ENCODE measurements at places on chromosomes 11 and 22. TPM values are rescaled to one million over a fixed set of nuclear protein-coding genes. Genes with fewer than 3 reads are reported as not detected.

GRCh38 chr11:11502263-11502861 lies 119.4 kb downstream of the GALNT18 start:
- DNase-seq, result peak; percentile 42

Gene KRTAP5-1
- total RNA-seq, result not detected

DNA sequence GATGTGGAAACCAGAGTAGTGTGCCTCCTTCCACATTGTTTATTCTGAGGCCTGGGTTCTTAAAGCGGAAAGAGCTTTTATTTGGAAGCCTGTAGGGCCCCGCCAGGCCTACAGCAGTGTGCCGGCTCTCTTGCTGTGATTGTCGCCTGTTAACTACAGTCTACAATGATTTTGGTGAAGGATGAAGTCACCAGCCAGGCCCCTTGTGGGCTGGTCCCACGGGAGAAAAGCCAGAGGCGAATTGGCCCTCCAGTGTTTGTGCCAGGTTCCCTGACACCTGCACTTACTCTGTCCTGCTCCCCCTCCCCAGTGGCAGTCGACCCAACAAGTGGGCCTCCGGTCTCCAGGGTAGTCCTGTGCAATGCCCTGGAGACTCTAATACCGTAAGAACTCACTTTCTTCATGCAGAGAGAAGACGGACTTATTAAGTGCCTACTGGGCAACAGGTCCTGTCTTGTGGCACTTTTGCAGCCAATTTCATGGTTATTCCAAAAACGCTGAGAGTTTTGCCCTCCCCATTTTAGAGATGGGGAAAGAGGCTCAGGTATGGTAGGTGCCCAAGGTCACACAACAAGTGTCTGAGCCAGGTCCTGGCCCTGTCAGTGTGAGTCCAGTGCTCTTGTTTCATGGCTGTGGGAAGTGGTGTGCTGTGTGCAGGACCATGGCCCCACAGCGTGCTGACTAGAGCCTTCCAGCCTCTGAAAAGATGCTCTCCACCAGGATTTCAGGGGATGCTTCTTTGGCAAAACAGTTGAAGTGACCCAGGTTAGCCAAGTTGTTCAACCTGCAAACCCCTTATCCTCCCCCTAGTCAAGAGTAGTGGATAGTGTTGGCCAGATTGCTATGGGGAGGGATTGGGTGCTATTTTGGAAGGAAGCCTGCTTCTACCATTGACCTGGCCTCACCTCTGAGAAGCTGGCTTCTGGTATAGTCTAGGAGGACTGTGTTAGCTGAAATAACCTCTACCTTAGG lies 1.4 kb downstream of the MICAL2 start:
- DNase-seq, result no peak

Gene LRP4
- 23.2 TPM for total RNA-seq

DNA sequence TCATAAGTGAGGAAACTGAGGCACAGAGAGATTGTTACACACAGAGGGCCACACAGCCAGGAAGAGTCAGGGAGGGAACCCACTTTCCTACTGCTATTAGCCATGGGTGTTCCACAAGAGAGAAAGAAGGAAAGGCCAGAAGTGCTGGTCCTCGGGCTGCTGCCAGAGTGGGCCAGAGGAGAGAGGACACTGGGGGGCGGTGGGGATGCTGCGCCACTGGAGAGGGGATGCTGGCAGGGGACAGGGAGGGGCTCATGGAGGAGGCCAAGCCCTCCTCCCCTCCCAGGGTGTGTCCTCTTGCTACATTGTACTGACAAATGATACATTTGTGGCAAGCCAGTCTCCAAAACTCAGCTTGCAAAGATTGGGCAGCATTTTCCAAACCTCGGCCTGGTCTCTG lies 9.9 kb downstream of the IL10RA start:
- DNase-seq, result no peak
